ENCODE measurements at places on chromosomes 2 and 18.

GRCh38 chr2:147789287-147789686 lies 55.5 kb upstream of the ACVR2A start:
- DNase-seq, result no peak

DNA sequence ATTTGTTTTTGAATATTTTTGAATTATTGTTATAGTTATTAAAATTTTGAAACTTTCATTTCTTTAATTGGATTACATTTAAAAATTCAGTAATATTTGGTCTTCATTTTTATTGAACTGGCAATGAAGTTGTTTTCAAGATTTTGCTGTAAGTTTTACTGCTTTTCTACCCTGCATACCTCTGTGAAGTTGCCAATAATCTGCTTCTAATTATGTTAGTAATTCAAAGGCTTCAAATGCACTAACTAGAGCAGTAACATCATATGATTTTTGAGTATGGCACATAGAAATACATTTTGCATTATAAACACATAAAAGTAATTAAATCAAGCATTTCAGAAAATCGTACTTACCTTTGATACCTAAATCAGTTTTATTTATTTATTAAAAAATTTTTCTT lies 40.3 kb upstream of the FAM171B start:
- DNase-seq, result no peak

DNA sequence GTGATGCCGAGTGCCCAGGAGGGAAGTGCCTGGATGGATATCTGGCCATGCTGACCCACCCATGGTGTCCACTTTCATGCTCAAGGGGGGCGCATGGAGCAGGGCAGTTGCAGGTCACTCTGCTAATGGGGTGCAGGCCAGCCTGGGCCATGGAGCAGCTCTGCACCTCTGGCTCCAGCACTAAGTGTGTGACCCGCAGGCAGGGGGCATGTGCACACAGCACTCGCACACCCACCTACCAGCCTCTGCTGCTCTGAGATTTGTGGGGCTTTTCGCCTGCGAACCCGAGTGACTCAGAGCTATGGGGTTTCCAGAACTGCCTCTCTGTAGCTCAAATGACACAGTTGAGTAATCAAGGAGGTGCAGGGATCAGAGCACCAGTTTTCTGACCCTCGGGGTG lies 66.2 kb downstream of the CYP26B1 start:
- DNase-seq, result no peak

- no peak for DNase-seq
Measured at GRCh38 chr2:138866797-138867196, 86.6 kb upstream of the NXPH2 start.

DNA sequence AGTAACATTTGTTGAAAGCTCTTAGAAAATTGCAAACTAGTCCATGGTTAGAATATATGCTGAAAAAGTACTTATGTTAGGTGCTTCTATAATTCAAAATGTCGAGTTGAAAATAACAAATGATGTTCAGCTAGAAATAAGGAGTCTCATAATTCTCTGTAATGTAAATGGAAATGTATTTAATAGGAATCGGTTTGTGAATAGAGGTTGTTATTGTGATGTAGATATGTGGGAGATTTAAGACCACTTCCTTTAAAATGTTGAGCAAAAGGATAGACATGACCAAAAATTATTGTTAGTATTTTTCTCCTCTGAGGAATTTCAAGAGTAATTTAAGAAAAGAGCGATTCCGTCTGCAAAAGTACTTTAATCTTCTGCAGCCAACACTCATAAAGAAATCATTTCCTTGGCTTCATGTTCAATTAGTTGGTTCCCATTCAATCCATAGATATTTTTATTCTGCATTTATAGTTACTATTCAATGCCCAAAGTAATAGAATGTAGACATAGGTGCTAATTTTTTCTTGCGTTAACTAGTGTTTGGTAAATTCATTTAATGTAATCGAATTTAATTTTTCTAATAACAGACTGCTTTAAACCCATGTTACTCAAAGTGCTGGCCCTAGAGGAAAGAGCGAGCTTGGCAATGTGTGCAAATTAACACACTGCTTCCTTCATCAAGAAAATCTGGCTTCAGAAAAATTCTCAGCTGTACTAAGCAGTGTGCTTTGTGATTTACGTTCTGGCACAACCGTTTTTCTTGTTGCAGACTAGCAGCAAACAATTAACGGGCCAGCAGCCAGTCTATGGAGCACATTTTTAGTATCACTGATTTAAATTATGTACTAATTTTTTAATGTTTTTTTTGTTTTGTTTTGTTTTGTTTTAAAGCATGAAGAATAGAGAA lies 32.2 kb downstream of the FN1 start:
- DNase-seq, result no peak

GRCh38 chr18:49725809-49726674 lies 87.3 kb downstream of the ACAA2 start:
- no peak for DNase-seq

DNA sequence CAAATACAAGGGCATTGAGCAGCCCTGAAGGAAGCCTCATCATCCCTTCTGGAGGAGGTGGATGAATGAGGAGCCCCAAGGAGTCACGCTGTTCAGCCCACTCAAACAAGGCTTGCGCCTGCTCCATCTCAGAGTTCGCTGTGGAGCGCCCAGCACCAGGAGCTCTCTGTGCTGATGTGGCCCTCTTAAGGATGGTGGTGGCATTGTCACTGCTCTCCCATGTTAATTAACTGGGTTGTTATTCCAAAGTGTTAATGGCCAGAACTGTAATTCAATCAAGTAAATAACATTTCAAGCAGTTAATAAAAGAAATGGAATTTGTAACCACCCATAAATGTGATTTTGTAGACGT lies 726.0 kb upstream of the RAB6C start:
- no peak for DNase-seq

- DNase-seq, result no peak
Measured at GRCh38 chr2:165793161-165793778, 777 bp downstream of the GALNT3 start.

DNA sequence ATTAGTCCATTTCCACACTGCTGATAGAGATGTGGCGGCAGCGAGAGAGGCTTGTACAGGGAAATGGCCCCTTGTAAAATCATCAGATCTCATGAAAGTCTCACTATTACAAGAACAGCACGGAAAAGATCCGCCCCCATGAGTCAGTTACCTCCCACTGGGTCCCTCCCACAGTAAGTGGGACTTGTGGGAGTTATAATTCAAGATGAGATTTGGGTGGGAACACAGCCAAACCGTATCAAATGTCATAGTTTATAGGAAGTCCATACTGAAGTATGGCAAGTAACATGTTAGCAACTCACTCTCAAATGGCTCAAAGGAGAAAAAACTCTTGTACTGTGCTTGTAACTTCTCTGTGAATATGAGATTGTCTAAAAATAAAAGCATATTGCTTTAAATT lies 56.1 kb downstream of the FARP2 start:
- DNase-seq, result no peak

GRCh38 chr2:41706286-41706685 lies 341.5 kb upstream of the PKDCC start:
- no peak for DNase-seq

- no peak for DNase-seq
Measured at GRCh38 chr2:178827111-178827510, 19.9 kb upstream of the TTN start.

- DNase-seq, result no peak
Measured at GRCh38 chr2:54594048-54594447, 129.4 kb upstream of the EML6 start.

DNA sequence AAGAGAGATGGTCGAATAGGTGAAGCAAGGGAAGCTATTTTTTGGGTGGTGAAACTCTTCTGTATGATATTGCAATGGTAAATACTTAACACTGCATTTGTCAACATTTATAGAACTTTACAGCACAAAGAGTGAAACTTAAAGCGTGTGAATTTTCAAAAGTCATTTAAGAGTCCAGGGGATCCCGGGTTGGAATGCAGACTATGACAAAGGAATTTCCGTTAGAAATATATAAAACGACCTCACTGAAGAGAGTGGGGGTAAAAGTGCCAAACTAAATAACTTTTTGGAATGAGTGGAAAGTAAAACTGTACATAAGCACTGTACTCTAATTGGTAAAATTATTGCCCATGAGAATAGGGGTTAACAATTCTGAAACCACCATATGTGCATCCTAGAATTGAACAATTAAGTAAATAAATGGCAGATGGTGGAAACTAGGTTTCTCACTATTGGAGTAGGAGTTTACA lies 191.0 kb upstream of the FN1 start:
- DNase-seq, result no peak

- peak; percentile 93 for DNase-seq
Measured at GRCh38 chr18:22559414-22560274, 141.9 kb upstream of the CTAGE1 start.
